ENCODE measurements at places on chromosomes 6 and 20. TPM values are rescaled to one million over a fixed set of nuclear protein-coding genes. Genes with fewer than 3 reads are reported as not detected.
A peak's percentile ranks its signal among the peaks of the same experiment; 100 is the strongest.

CLDN20 gene
- total RNA-seq, result not detected

C6orf58 gene
- not detected for total RNA-seq

DNA sequence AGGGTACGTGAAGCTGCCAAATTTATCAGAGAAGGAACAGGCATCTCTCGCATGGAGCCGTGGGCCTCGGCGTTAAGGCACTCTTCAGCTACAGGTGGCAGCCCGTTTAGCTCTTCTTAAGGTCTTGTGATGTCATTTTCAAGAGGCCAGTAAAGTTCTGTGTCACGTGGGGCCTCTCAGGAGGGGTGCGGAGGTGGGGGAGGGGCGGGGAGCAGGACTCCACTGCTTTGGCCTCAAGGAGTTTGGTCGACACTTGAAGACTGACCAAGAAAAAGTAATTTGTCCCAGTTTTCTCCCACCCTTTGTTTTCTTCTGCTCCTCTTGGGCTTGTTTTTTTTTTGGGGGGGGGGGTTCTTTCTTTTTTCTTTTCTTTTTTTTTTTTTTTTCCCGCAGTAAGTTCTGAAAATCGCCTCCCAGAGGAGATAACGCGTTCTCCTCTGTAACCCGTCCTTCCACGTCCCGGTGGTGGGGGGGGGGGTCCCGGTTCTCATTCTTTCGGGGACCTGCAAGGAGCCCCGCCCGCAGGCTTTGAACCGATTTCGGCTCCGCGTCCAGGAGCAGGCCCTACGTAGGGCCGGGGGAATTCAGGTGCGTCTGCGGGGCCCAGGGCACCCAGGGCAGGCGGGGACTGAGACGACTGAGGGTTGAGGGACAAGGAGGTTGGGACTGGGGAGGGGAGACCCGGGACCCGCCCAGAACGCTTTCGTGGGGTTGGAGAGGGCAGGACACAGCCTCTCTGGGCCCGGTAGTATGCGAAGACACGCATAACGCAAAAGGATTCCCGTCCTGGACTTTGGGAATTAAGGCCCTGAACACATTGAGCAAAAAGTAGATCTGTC, 26.0 kb downstream of the GPX6 start:
- peak; percentile 89 for DNase-seq

GRCh38 chr6:100493206-100493888, 28.6 kb upstream of the SIM1 start:
- DNase-seq, result peak; percentile 37

DNA sequence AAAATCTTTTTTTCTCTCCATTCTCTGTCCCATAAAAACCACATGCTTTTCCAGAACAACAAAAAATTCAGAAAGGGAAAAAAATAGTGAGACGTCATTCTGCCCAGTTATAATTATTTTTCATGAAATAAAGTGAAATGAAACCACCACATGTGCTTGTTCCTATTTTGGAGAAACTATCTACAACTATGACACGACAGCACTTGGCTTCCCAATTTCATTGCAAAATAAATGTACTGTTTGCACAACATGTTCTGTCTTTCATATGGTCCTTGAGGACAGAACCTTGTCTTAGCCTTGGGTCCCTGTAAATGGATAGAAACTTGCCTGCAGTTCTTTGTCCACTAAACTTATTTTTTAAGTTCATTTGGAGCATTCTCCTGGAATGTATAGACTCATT, 5.6 kb upstream of the MAN1A1 start:
- no peak for DNase-seq

ARFGEF3 gene
- total RNA-seq, result 2.2 TPM

- DNase-seq, result no peak
These were observed 15.6 kb upstream of the TBCC start for GRCh38 chr6:42761287-42762067.

- DNase-seq, result peak; percentile 55
These were observed 17.6 kb downstream of the PRDM1 start for GRCh38 chr6:106103728-106104109.

GRCh38 chr20:41232973-41233926, 84.3 kb downstream of the ZHX3 start:
- DNase-seq, result peak; percentile 90

SIRPD gene
- total RNA-seq, result not detected

- no peak for DNase-seq
These were observed at the start of gene TINAG for GRCh38 chr6:54308289-54308985. TINAG (plus strand) TSS chr6:54308441; CDS start chr6:54308551, 110 bp downstream.

GRCh38 chr6:123830120-123830519, 26.5 kb downstream of the NKAIN2 start:
- no peak for DNase-seq

DNA sequence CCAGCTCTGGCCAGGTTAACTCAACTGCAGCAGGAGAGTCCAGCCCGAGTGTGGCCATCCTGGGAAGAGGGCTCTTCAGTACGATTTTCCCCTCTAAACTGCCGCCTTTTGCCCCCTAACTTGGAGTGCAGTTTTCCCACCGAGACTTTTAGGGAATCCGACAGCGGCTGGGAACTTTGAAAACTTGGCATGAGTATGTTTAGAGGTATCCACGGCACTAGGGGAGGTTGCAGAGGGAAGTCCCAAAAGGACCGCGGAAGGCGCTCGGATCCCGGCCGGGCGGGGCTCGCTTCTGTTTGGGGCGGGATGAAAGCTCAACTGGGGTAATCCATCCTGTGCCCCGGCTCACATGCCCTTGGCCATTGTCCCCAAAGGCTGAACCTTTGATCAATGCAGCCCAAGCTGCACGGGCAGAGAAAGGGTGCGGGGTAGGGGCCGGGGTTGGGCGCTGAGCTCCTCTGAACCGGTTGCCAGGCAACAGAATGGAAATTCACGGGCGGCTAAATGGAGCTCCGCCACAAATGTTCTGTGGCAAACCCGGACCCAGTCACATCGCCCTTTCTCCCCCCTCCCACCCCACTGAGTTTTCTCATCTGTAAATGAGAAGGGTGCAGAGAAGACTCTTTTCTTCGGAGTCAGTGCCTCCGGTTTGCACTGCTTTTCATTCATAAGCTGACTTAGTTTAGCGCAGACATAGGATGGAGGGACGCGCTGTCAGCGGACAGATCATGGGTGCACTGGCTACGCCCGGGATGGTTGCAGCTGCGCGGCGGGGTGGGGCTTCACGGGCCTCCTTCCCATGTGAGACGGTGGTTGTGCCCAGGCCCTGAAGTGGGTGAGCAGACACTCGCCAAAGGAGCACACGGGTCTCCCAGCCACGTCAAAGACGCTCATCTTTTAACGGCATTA, 2.3 kb downstream of the BMP6 start:
- peak; percentile 33 for DNase-seq

- no peak for DNase-seq
These were observed 63.9 kb downstream of the CHMP4B start for GRCh38 chr20:33875055-33875454.

GRCh38 chr20:2618815-2619214, 33.6 kb upstream of the NOP56 start:
- DNase-seq, result no peak

- peak; percentile 56 for DNase-seq
These were observed 674 bp downstream of the NRSN1 start for GRCh38 chr6:24126586-24127192.

PDE10A gene
- 0.07 TPM for total RNA-seq

- peak; percentile 96 for DNase-seq
These were observed 31.0 kb upstream of the EZR start for GRCh38 chr6:158849899-158850806.

DNA sequence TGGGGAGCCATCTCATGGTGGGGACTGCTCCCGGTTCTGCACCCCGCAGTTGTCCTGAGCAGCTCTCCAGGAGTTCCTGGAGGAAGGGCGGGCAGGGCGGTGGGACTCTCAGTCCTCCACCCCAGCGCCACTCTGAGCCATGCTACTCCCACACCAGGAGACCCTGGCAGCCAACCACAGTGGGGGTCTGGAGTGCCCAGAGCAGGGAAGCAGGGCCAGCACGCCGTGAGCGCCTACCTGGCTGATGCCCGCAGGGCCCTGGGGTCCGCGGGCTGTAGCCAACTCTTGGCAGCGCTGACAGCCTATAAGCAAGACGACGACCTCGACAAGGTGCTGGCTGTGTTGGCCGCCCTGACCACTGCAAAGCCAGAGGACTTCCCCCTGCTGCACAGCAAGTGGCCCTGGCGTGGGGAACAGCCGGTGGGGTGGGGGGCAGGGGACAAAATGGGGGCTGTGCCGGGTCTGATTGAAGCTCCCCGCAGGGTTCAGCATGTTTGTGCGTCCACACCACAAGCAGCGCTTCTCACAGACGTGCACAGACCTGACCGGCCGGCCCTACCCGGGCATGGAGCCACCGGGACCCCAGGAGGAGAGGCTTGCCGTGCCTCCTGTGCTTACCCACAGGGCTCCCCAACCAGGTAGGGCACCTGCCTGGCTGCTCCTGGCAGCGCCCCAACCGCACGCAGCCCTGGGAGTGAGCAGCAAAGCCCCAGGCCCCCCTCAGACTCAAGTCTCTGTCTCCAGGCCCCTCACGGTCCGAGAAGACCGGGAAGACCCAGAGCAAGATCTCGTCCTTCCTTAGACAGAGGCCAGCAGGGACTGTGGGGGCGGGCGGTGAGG, 1.6 kb upstream of the TNFRSF6B start:
- DNase-seq, result no peak

DNA sequence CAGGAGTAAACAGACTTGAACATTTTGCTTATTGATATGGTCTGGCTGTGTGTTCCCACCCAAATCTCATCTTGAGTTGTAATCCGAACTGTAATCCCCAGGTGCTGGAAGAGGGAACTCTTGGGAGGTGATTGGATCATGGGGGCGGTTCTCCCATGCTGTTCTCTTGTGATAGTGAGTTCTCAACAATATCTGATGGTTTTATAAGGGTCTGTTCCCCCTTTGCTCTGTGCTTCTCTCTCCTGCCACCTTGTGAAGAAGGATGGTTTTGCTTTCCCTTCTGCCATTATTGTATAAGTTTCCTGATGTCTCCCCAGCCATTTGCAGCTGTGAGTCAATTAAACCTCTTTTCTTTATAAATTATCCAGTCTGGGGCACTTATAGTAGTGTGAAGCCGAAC, 40.0 kb downstream of the MYLIP start:
- peak; percentile 50 for DNase-seq

DNA sequence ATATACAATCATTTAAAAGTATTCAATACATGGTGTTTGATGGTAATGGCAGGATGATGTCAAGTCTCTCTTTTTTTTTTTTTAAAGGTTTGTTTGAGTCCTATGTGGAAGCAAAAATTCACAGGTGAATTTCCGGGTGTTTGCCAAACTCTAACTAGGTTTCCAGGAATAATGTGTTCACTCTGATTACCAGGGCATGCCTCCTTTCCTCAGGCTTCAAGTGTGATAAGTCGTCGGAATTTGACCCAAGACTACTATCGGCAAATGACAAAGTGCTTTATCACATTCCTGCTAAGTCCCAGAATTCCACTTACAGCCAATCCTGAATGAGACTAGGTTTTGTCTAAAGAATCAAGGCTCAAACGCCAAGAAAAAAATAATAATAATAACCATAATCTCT, 7.3 kb downstream of the OARD1 start:
- no peak for DNase-seq

SLC13A3 gene
- total RNA-seq, result not detected

DNA sequence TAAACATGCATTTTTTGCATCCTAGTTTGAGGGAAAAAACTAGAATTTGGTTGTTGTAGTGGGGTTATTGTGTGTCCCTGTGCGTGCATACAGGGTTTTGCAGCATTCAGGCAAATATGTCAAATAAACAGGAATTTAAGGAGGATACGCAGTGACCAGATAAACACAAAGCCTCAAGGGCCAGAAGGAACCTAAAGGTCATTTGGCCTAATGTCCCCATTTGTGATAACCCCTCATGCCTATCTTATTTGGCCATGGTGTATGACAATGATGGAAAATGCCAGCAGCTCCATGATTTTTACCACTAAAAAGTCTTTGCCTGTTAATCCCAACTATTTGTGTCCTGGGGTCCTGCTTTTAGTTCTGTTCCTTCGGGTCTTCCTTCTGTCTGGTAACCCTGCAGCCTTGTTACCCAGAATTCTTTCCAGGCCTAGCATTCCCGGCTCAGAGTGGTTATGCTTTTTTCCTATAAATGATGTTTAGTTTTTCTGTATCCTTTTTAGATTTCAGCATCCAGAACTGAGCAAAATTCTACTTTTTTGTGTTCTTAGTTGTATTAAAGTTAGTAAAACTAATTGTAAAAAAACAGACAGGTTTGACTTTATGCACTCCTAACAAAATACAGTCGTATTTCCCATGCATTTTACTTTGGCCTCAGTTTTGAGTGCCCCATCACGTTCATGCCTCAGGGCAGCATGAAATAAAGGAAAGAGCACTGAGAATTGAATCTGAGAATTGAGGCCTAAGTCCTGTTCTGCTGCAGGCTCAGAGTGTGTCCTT, 4.4 kb downstream of the STX16 start:
- no peak for DNase-seq

SRMS gene
- total RNA-seq, result not detected
